ENCODE measurements at places on chromosomes 3 and 15.

GRCh38 chr15:96629511-96629910 is 299.0 kb downstream of the NR2F2 start:
- DNase-seq = no peak

- DNase-seq = no peak
Observed at GRCh38 chr15:76440441-76440840, 103.9 kb downstream of the ISL2 start.

DNA sequence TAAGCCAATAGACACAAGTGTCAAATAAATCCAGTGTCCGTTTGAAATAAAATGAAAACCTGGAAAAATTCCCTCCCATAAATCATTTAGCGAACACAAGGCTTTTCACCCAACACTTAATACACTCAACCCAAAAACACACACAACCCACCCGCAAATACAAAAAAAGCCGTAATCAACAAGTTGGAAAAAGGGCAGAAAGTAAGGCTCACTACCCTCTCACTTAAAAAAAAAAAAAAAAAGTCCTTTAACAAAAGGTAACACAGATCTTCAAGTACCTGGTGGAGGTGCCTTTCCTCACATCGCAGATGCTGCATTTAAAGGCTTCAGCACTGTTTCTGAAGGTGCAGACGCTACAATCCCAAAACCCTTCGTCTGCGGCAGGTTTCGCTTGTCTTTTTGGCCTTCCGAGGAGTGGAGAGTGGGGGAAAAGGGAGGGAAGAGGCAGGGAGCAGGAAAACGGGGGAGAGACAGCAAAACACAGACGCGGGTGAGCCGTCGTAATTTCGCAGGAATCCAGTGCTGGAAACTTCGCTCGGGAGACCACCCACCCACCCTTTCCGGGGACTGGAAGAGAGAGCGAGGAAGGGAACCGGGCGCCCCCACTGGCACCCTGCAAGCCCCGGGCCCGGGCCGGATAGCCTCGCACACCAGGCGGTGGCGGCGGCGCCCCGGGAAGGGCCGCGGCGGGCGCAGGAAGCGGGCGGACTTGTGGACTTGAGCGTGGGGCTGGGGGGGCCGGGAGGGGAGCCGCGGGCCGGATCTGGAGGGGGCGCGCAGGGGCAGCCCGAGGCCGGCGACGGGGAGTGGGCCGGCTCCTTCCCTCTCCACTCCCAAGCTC is 401.8 kb downstream of the SHQ1 start:
- peak; percentile 68 for DNase-seq

GRCh38 chr3:174325834-174326700 is 533.1 kb upstream of the NAALADL2 start:
- no peak for DNase-seq

DNA sequence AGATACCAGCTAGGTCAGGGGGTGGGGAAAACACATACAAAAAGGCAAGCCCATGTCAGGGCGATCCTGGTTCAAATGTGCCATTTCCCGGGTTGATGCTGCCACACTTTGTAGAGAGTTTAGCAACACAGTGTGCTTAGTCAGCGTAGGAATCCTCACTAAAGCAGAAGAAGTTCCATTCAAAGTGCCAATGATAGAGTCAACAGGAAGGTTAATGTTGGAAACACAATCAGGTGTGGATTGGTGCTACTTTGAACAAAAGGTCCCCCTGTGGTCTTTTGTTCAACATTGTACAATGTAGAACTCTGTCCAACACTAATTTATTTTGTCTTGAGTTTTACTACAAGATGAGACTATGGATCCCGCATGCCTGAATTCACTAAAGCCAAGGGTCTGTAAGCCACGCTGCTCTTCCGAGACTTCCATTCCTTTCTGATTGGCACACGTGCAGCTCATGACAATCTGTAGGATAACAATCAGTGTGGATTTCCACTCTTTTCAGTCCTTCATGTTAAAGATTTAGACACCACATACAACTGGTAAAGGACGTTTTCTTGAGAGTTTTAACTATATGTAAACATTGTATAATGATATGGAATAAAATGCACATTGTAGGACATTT is 28.9 kb downstream of the TPM1 start:
- no peak for DNase-seq

- no peak for DNase-seq
Observed at GRCh38 chr3:170714562-170715535, 129.0 kb upstream of the SLC7A14 start.

GRCh38 chr3:16647668-16648067 is 42.4 kb upstream of the DAZL start:
- no peak for DNase-seq

GRCh38 chr3:36250191-36250590 is 130.1 kb upstream of the STAC start:
- DNase-seq = no peak

DNA sequence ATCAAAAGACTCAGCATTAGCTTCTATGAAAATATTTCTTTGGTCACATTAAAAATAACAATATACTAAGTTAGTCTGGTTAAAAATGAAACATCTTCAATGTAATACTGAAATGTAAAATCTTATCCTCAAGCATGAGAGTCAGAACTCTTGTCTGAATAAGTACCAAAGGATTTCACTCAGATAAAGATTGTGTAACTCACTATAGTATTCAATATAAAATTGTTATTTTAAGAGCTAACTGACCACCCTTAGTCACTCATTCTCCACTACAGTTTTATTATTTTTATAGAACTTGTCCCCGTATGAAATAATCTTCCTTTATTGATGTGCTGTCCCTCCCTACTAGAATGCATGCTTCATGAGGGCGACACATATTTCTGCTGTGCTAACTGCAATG is 426.3 kb downstream of the MECOM start:
- DNase-seq = no peak

- DNase-seq = no peak
Observed at GRCh38 chr15:86014016-86014415, 65.7 kb upstream of the AGBL1 start.

DNA sequence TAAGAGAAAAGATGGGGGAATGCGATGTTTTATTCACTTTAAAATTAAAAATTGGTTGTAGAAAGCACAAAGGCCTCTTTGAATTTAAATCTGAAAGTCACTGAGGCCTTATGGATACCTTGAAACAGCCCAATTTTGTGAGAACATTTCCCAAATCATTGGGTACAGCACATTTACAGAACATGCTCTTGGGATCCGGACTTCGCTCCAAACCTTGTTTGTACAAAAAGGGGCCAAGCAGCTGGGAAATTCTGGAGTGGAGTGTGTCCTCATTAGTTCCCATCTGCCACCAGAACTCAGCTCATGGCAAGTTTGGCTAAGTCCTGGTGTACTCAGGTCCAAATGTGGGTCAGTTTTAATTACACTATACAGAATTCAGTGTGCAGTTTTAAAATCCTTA is 254.2 kb downstream of the ZBTB20 start:
- no peak for DNase-seq

DNA sequence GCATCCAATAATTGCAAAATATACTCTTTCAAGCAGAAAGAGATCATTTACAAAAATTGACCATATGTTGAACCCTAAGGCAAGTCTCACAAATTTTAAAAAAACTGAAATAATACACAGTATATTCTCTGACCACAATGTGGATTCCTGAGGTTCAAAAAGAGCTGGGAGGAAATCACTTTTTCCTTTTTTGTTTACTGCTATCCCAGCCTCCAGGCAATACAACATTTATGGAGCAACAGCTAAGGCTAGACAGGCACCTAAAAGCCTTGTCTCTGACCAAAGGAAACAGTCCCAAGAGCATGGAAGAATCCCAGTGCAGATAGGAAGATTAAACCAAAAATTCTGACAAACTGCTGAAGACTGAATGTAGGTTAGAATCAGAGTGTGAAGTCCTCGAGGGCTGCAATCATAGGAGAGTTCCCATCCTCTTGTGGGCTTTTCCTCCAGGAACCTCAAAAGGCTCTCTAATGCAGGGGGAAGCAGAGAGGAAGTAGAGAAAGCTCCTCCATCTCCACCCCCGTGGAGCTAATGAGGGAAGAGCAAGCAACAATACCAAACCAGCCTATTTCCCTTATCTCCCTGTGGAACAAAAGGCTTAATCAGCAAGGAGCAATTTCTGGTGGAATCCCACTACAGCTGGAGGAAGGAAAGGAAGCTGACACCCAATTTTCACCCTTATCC is 57.0 kb downstream of the TMCC1 start:
- DNase-seq = no peak

DNA sequence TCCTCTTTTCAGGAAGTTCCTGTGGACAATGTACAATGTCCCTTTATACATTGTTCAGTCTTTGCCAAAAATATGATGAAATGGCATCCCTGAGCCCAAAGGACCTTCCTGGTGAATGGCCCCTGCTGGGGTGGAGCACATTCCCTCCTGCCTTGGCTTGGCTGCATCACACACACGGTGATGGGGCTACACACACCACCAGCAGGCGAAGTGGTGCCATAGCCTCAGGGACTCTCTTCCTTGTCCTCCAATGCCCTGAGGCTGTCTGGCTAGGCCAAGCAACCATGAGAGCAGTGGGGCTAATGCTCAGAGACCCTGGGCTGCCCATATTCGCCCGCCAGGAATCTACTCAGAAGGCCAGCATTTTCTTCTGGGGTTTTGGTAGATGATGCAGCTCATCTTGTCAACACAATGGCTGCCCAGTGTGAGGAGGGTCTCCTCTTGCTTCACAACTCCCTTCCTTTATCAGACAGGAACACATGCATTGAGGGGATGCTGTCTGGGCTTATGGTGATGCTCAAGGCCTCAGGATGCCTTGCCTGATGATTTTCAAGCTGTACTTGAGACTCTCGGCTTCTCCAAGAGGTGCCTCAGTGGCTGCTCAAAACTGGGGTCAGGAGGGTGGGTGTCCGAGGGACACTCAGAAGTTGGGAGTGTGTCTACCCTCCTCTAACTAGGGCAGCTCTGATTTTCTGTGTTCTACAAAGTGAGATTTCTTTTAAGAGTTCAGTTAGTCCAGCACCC is 40.9 kb upstream of the EPHB1 start:
- no peak for DNase-seq

GRCh38 chr15:57819646-57820045 is 113.1 kb downstream of the POLR2M start:
- no peak for DNase-seq

DNA sequence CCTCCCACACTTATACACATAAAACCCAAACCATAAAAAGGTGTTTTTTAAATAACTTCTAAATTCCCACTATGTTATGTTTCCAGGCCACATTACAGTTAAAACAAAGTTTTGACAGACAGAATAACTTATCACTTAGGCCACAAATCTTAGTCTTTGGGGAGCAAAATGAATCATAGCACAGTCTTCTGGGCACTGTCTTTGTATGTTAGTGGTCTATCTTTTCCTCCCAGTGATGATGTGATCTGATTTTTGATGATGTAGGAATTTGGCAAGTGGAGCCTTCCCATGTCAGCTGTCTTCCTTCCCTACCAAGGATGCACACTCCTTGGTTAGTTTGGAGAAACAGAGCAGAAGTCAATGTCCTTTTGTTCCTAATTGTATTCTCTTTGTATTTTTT is 67.3 kb downstream of the THSD4 start:
- no peak for DNase-seq

- DNase-seq = no peak
Observed at GRCh38 chr15:68083463-68083862, 29.3 kb downstream of the PIAS1 start.

DNA sequence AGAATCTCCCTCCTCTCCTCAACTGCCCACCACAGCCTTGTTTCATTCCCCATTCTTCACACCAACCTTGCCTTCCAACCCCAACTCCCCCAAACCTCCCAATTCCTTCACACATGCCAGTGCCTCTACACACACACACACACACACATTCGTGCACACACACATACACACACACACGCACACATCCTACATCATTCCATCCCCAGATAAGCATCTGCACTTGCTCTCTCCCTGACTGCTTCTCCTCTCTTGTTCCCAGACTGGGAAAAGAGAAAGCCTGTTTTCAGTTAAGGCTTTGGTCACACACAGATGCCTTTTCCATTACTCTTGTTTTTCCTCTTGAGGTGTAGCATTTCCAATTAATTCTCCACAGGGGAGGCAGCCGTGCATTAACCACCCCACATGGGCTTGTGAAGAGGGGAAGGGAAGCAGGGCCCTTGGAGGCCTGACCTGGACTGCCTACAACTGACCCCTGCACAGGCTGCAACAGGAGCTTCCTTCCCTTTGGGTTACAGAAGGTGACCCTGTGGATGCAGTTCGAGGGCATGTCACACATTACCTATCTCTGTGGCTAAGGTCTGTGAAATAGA is 32.0 kb upstream of the BOC start:
- no peak for DNase-seq

GRCh38 chr15:71666763-71667620 is 143.4 kb upstream of the NR2E3 start:
- DNase-seq = no peak

DNA sequence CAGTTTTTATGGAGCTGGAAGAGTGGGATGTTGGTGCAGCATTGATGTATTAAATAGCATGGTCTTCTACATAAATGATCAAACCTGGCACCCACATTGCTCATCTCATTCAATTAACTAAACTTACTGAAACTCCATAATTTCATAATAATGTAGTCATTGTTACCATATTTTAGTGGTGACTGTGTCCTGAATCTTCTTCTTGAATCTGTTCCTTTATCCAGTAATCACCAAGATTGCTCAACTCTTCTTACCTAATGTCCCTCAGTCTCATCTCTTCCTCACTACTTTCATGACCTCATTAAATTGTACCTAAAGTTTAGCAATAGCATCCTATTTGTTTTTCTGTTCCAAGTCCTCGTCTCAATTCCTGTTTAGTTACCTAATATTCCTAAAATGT is 69.8 kb downstream of the FGF7 start:
- DNase-seq = no peak

DNA sequence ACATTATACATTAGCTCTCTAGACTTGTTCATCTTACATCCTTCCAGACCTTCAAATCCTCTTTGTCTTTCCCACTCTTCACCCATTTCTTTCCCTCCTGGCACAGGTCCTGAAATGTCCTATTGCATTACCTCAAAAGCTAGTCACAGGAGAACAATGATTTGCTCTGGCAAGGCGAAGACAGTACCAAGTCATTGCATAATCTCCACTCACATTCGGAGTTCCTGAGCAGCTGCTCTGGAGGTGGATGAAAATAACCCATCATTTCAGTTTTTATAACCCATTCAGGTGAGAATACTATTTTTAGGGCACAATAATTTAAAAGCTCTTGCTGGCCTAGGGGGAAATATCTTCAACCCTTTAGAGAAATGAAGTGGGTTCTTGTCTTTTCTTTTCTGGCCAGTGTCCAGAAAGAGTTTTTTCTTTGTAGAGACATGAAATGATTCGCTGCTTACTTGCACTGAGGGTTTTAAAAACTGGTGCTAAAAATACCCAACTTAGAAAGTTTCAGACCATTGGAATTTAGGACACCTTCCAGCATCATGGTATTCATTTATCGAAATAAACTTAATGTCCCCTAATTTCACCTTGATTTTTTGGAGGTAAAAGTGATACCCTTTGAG is 23.4 kb upstream of the DYNC1LI1 start:
- no peak for DNase-seq

DNA sequence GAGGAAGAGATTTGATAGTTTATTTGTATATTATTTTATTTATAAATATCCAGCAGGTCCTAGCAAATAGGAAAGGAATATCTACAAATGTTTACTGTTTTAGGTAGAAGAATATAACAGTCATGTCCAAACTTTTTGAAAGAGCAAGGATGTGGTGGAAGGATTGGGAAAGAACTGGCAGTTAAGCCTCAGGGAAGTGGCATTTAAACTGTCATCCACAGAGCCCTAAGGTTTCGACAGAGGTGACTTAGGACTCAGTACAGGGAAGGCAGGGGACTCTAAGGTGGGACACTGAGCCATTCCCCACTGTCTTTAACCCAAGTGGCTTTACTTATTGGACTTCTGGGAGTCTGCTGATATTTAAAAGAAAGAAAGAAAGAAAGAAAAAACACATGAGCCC is 11.8 kb upstream of the TMEM87A start:
- DNase-seq = no peak

GRCh38 chr15:38048001-38048455 is 113.6 kb downstream of the TMCO5A start:
- no peak for DNase-seq

GRCh38 chr15:88913017-88913849 is at the start of gene MFGE8:
TSS of gene MFGE8 (minus strand) at chr15:88913379. CDS start at chr15:88913319, 60 bp downstream.
- DNase-seq = peak; percentile 58
